ENCODE measurements at places on chromosomes 16 and 17.

DNA sequence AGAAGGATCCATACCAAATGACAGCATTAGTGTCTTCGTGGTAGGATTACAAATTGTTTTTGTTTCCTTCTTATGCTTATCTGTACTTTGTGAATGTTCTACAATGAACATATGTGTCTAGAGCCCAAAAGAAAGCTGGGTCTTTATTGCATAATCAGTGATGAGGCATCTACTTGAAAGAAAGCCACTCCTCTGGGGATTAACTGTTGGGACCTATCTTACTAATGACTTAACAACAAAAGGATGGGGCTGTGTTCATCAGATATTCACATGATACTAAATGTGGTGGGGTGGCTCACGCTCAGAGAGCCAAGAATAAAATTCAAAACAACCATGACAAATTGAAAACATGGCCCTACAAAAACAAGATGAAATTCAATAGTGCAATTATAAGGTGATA is 160.2 kb downstream of the RGS9 start:
- DNase-seq, result no peak

DNA sequence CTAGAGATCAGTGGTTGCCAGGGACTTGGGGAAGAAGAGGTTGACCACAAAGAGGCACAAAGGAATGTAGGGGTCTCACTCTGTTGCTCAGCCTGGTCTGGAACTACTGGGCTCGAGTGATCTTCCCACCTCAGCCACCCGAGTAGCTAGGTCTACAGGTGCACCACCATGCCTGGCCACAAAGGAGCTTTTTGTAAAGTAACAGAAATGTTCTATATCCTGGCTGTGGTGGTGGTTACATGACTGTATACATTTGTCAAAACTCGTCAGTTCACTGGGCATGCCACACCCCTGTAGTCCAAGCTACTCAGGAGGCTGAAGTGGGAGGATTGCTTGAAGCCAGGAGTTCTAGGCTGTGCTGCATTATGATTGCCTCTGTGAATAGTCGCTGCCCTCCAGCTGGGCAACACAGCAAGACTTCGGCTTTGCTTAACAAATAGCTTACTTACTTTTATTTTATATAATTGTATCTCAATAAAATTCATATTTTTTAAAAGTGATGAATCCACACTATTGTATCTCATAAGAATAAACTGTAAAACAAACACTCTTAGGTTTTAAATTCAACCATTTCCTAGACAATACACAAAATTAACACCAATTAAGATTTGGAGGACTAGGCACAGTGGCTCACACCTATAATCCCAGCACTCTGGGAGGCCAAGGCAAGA is 5.0 kb downstream of the SKA2 start:
- DNase-seq, result no peak

GRCh38 chr17:285751-286422 is 66.7 kb downstream of the RPH3AL start:
- no peak for DNase-seq

DNA sequence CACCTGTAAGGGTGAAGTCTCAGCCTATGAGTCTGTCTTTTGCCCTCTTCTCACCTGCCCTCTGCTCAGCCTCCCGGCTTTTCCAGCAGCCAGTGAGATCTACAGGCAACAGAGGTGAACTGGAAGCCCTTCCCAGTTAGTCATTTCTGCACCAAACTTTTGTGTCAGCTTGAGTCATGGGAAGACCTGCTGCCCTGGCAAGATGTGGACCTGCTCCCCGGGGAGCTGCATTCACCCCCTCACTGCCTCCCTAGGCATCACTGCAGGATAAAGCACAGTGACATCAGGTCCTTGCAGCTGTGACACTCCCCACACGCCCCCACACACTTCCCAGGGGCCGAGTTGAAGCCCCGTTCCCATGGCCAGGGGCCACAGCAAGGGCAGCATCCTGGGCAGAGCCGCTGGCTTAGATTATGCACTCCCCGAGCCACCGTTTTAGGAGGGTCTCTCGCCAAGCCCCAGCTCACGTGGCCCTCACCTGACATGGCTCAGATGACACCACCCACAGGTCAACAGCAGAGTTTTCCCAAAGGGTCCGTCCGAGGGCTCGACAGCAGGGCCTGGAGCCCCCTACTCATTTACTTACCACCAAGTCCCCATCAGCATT is 6.5 kb upstream of the ABR start:
- no peak for DNase-seq

- DNase-seq, result no peak
Measured at GRCh38 chr16:26816266-26816665, 250.5 kb upstream of the C16orf82 start.

DNA sequence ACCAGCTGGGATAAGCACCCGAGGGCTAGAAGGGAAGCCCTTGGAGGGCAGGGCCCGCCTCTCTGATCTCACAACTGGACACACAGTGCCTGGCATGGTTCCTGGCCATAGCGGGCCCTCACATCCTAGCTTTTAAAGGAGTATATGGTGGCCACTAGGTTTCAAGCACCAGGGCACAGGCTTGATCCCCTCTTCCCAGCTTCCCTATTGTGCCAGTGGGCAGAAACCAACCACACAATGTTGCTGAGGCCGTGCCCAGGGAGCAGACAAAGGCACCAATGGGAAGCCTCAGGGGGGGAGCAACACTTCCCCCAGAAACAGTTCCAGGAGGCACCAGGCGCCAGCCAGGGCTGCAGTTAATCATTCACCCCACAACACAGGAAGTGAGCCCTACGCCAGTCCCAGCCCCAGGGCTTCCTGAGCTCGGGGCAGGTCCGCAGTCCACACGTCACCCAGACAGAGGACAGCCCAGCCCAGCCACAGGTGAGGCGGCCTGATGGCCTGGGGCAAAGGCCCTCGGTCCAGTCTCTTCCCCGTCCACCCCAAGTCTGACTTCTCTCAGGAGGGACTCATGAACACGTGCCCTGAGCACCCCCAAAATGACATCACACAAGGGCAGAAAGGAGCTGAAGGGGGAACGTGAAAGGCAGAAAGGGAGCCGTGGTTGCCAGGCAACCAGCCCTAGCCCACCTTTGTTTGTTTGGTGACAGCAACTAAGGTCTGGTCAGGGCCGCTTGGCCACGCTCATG is 12.8 kb downstream of the SMIM5 start:
- no peak for DNase-seq

DNA sequence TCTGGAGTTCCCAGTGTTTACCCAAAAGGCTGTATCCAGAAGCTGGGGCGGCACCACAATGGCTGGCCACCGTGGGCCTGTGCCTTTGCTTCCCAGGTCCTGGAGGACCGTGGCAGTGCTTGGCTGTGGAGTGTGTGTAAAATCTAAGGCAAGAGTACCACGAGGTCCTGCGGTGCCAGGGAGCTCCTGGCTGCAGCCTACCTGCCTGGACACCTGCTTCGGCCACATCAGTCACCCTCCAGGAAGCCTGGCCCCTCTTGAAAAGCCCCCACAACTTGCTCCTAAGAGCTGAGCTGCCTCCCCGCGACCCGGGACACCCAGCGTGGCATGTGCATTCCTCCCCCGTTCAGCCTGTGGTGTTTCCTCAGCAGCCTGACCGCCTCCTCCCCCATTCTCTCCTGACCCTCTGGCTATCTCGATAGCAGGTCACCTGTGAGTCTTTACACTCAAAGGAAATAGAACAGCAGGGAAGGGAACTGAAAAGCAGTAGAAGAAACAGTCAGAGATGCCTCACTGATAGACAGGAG is 7.9 kb downstream of the TIMM22 start:
- DNase-seq, result no peak

DNA sequence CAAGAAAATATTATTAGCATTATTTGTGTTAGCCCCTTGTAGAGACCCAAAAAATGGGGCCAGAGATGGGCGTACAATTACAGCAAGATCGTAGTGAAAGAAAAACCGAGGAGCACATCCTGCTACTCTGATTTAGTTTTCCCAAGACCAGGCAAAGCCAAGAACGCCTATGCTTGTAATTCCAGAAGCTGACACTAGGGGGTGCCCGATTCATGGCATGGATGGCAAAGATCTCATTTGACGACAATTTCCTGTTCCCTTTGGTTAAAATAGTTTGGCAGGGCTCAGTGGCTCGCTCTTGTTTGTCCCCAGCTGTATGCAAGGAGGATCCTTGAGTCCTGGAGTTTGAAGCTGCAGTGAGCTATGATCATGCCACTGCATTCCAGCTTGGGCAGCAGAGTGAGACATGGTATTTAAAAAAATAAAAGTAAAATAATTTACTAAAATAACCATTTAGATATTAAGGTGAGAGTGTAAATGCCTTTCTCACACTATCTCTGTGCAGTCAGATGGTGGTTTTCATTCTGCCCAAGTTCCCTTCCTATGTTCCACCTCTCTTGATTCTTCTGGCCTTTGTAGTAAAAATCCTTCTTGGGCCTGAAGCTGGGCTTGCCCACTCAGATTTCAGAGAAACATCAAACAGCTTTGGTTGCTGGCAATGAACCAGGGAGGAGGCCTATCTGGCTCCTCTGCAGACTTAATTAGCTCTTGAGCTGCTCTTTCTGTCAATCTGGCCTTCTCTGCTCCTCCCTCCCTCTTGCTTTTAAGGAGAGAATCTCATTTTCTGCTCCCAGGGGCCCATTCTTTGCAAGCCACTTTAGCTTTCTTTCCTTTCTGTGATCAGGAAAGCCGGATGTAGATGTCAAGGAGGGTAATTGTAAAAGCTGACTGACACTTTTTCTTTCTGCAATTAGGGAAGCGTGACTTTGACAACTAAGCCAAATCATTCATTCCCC is 31.2 kb downstream of the TMEM238L start:
- DNase-seq, result peak; percentile 89

- no peak for DNase-seq
Measured at GRCh38 chr16:49494474-49494873, 120.9 kb downstream of the C16orf78 start.

Data from WTC11 (cell line).